ENCODE measurements at places on chromosomes 13 and 19.

DNA sequence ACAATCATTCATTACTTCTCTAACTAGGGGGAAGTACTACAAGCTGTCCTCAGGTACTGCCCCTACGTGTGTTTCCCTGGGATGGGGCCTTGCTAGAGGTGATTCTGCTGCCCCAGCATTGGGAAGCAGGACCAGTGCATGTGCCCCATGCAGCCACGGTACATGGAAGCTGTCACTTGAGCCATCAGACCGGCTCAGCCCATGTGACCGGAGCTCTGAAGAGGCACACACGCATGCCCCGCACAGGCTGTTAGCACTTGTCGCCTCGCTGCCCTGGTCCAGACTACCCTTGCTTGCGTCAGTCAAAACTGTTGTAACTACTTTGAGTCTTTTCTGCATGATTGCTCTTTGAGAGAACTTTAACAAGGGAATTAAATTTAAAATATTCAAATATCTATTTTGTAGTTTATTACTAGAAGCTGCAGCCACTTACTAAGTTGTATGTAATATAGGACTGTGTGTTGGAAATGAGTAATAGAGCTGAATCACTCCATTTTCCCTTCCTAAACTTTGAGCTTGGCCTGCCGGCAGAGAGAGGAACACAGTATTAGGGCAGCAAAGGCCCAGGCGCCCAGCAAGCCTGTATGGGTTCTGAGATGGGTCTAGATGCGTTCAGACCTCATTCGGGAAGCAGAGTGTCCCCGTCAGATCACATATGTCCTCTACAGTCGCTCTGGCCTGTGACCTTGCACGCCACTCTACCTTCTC lies 42.2 kb downstream of the DHRS12 start:
- DNase-seq: no peak

GRCh38 chr19:16070366-16070990 lies 5.8 kb upstream of the TPM4 start:
- no peak for DNase-seq

DNA sequence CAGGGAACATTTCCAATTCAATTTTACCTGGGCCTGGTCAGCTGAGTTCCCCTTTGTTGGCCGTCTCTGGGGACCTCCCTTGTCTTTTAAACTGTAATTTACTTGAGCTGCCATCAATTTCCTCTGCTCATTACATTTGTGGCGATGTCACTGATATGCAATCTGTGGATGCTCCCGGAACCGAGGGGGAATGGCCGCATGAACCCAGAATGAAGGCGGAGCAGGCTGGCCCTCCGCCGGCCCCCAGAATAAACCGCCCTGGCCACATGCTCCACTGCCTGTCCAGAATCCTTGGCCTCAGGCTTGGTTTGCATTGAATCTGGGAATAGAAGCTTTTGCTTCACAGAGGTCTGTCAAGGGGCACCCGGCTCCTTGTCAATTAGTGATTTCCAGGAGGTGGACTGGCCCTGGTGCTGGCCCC lies 276.8 kb downstream of the TEX29 start:
- DNase-seq: no peak

DNA sequence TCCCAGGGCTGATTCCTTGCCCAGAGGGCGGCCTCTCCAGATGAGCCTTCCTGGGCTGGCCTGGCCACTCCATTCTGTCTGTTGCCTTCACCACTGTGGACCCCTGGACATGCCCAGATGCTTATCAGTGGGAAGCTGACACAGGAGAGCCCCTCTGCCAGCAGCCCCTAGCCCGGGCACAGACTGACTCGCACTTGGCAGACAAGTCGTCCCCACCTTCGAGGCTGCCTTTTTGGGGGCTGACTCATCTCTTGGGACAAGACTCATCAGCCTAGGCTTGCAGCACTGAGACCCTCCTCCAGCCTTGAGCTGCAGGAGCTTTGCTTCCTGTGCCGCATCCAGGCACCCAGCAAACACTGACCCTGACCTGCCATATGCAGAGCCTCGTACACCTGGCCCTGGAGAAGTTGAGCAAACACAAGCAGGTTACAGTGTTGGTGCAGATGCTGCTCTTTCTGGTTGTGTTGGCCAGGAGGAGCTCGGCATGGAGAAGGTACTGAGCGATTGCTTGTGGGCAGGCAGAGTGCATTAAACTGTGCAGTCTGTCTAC lies 8.1 kb downstream of the CHST8 start:
- DNase-seq: no peak

GRCh38 chr13:28819735-28820098 lies 422 bp upstream of the MTUS2 start:
- DNase-seq: peak; percentile 68

DNA sequence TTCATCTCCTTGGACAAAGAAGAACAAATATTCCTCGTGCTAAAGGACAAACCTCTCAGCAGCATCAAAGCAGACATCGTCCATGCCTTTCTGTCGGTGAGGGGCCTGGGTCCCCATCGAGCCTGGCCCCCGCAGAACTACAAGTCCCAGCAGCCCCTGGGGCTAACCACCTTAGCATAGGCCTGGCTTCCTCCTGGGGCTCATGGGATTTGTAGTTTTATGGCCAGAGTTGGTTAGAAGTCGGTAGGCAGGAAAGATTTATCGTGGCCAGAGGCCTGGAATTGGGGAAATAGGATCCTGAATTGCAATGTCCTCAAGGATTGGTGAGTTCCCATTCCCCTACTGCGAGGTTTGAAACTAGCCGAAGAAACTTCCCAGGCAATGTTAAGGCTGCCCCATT lies 19.6 kb downstream of the TMEM150B start:
- DNase-seq: peak; percentile 63

DNA sequence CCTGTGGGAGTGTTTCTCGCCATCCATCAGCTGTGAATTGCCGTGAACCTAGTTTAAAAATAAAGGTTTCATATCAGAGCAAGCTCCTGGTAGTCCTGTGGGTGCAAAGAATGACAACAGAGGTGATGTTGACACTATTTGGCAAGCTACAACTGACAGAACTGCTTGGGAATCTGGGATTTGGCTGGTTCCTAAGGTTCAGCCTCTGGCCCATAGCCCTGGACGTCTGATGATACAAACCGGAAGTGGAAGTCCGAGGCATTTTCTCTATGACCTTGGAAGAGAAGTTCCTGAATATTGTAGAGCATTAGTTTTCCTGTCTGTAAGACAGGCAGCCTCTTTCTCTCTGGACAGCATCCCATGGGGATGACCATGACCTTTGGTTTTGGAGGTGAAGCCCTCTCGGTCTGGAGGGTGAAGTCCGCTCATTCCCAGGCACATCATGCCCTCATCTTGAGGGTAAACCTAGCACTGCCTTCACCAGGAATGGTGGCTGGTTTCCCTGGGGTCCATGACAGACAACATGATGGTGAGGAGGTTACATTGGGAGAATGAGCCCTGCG lies 29.1 kb downstream of the GATAD2A start:
- DNase-seq: peak; percentile 67

DNA sequence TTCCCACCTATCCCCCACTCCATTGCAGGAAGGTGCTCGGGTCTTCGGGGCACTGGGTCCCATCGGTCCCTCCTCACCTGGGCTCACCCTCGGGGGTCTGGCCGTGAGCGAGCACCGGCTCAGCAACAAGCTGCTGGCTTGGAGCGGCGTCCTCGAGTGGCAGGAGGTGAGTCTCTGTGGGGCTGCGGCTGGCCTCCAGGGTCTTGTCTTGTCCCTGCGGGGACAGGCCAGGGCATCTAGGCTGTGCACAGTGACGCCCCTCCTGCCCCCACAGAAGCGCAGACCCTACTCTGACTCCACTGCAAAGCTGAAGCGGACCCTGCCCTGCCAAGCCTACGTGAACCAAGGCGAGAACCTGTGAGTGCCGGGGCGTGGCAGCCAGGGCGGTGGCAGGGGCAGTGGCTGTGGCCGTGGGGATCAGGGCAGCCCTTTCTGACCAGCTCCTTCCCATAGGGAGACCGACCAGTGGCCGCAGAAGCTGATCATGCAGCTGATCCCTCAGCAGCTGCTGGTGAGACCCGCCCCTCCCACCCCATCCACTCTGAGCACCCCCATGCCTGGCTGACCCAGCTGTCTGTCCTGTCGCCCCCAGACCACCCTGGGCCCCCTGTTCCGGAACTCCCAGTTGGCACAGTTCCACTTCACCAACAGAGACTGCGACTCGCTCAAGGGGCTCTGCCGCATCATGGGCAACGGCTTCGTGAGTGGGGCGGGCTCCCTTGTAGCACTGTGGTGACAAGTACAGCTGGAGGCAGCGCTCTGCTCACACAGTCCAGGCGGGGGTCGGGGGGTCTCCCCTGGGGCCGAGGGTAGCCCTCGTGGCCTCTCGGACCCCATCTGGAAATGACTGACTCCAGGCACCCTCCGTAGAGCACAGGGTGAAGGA lies 3.7 kb downstream of the PTOV1 start:
- DNase-seq: peak; percentile 31

GRCh38 chr19:56105090-56105701 lies 15.9 kb downstream of the ZNF787 start:
- peak; percentile 55 for DNase-seq

GRCh38 chr19:50703915-50704796 lies 15.4 kb downstream of the SHANK1 start:
- no peak for DNase-seq

DNA sequence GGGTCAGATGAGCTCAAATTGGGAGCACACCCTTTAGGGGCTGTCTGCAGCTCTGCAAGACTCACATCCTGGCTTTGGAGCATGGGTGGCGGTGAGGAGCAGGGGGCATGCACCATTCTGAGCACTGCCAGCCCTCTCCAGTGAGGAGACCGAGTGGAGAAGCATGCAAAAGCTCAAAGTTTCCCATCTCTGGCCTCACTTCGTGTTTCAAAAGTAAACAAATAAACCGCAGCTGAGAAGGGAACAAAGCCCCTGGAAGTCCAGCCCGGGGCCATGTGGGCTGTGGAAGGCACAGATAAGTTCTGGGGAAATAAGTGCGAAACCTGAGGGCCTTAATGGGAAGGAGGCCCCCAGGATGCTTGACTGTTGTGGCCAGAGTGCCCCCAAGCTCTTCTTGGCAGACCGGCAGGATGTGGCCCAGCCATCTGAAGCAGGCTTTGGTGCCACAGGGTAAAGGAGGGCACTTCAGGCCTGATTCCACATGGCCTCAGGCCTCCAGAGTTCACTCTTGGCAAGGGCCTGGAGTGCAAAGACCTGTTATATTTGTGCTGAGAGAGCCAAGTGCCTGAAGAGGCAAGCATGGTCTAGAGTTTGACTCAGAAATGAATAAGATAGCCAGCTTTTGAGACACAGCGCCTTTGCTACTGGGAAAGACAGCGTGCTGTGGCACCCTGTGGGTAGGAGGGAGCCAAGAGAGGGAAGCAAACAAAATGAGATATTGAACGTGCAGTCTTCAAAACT lies 1.2 kb downstream of the MEDAG start:
- DNase-seq: peak; percentile 36

DNA sequence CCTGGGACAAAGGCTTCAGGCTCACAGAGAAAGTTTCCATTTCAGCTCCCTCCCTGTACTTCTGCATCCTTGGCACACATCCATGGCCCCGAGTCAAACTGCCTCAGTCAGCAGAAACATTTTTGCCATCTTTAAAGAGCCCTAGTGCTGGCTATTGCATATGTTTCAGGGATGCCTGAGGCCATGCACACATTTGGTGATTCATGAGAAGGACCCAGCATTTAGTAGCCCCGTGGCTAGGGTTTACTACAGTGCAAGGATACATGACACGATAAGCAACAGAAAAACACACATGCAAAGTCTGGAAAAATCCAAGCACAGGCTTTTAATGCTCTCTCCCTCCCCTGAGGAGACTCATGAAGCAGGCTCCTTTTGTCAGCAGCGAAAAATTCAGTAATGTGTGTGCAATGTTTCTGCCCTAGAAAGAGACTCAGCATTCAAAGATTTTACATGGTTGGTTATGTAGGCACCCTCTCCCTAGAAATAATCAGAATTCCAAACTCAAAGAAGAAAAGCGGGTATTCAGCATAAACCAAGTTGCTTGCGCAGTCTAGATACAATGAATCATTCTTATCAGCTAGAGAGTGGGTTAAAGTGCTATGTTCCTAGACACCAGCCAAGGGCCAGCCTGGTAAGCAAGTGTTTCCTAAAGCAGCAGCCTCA lies 17.6 kb downstream of the ACOD1 start:
- DNase-seq: peak; percentile 93

- no peak for DNase-seq
These were observed 225.3 kb downstream of the LHFPL6 start for GRCh38 chr13:39377699-39378098.

DNA sequence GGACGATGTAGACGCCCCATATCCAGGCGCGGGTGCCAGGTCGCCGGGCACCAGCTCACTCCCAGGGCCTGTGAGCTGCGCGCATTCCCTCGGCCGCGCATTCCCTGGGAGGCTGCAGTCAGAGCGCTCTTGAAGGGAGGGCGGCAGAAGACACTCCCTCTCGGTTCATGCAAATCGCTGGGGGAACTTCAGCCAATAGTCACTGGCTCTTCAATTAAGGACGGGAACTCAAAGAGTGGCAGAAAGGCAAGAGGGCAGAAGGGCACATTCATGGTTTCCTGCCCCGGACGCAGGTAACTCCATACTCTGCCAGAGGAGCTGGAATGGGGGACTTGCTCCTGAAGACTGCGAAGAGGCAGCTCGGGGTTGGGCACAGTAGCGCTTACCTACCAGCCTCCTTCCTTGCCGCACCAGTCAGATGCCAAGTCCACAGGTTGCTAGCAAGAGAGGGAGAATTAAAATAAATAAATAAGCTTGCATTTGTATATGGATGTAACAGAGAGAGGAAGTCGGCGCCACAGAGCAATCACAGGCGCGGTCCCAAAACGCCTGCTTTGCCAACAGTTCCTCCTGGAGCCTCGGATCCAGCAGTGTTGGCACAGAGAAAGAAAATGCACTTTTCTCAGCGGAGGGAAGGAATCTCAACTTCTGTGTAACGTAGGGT lies 459 bp downstream of the PCDH20 start:
- peak; percentile 61 for DNase-seq

GRCh38 chr19:4768934-4769777 lies 22.4 kb upstream of the FEM1A start:
- peak; percentile 95 for DNase-seq

- DNase-seq: no peak
These were observed 34.2 kb upstream of the ARGLU1 start for GRCh38 chr13:106602178-106602577.

DNA sequence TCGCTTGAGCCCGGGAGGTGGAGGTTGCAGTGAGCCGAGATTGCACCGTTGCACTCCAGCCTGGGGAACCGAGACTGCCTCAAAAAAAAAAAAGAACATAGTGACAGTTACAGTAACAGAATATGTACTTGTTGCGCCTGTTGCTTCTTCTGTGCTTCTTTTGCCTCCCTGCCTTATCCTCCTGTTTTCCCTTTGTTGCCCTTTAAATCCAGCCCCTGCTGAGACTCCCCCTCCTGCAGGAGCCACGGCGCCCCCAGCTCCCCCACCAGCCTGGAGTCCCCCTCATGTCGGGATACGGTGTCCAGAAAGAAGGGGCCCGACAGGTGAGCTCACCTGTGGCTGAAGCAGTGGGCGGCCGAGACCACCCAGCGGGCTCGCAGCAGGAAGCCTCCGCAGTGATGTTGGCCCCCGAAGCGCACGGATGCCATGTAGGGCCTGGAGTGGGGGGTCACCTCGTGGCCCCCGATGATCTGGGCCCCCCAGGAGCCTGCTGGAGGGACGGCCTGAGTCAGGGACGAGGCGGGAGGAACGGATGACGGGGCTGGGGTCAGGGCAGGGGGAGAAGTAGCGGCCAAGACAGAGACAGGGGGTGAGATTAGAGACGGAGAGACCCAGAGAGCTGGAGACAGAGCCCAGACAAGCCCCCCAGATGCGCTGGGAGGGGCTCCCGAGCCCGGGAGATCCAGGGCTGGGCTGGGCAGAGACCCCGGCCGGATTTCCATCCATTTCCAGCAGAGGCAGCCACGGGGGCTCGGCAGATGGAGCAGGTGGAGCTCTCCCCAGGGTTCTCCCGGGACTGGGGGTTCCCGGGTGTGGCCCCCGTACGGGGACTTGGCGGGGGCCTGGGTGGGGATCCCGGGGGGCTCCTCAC lies 536 bp downstream of the PRSS57 start:
- DNase-seq: no peak
